A549 treated with AZD2906 at 1 μM for 4 hours (cell line): ENCODE measurements at places on chromosomes 3 and 15. TPM values are rescaled to one million over a fixed set of nuclear protein-coding genes. Genes with fewer than 3 reads are reported as not detected.

AGBL1 gene
- not detected in 5 replicates for total RNA-seq

SLC38A3 gene
- 0.03 to 0.15 TPM (median 0.13 TPM) in 4 of 5 replicates, not detected in the other for total RNA-seq

GOLGA8S gene
- 0.11 to 0.17 TPM (median 0.14 TPM) in 5 replicates for total RNA-seq

KATNBL1 gene
- 25.3 to 32.5 TPM (median 28.4 TPM) in 5 replicates for total RNA-seq

ZNF80 gene
- not detected in 5 replicates for total RNA-seq

WDR93 gene
- 0.13 to 0.25 TPM (median 0.21 TPM) in 5 replicates for total RNA-seq

TRIM42 gene
- not detected in 5 replicates for total RNA-seq

CHCHD6 gene
- total RNA-seq: 16.9 to 22.3 TPM (median 20.3 TPM) in 5 replicates

ADAMTS7 gene
- total RNA-seq: 5.8 to 9.9 TPM (median 8.8 TPM) in 5 replicates

GRIP2 gene
- total RNA-seq: 0.53 to 1.4 TPM (median 1.3 TPM) in 5 replicates

QTRT2 gene
- total RNA-seq: 19.6 to 25.3 TPM (median 20.7 TPM) in 5 replicates

NPAP1 gene
- total RNA-seq: not detected in 5 replicates

HYAL3 gene
- total RNA-seq: 7.2 to 9.7 TPM (median 9.5 TPM) in 5 replicates

SLC27A2 gene
- 31.2 to 36.2 TPM (median 35.5 TPM) in 5 replicates for total RNA-seq

CTXN2 gene
- total RNA-seq: 0.02 to 0.05 TPM in 2 of 5 replicates, not detected in the others

BLM gene
- 12.1 to 13.6 TPM (median 12.9 TPM) in 5 replicates for total RNA-seq

ZXDC gene
- 7.8 to 9.4 TPM (median 9.1 TPM) in 5 replicates for total RNA-seq

ECE2 gene
- not detected in 5 replicates for total RNA-seq

TJP1 gene
- 57.8 to 93.2 TPM (median 72.8 TPM) in 5 replicates for total RNA-seq

TMEM43 gene
- total RNA-seq: 133 to 152 TPM (median 145 TPM) in 5 replicates
